ENCODE measurements at places on chromosomes 16 and 17. TPM values are rescaled to one million over a fixed set of nuclear protein-coding genes. Genes with fewer than 3 reads are reported as not detected.

DNA sequence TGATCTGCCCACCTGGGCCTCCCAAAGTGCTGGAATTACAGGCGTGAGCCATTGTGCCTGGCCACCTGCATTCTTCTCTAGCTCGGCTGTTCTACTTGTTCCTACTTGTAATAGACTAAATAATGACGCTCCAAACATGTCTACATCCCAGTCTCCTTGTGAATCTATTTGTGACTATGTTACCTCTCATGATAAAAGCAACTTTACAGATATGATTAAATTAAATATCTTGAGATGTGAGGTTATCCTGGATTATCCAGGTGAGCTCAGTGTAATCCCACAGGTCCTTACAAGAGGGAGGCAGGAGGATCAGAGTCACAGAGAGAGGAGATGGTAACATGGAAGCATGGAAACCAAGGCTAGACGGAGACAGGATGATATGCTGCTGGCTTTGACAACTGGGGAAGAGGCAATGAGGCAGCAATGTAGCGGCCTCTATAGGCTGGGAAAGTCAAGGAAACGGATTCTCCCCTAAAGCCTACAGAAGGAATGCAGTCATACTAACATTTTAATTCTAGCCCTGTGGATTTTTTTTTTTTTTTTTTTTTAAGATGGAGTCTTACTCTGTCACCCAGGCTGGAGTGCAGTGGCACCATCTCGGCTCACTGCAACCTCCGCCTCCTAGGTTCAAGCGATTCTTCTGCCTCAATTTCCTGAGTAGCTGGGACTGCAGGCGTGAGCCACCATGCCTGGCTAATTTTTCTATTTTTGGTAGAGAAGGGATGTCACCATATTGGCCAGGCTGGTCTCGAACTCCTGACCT, 5.0 kb upstream of the LASP1 start:
- H3K27me3 ChIP-seq: no peaks in the 10 kb centered on the region
- DNase-seq: no peak
- no peaks in the 10 kb centered on the region for H3K4me1 ChIP-seq
- no peak overlapping the region for H3K27ac ChIP-seq
- no peak overlapping the region for H3K4me3 ChIP-seq

DNA sequence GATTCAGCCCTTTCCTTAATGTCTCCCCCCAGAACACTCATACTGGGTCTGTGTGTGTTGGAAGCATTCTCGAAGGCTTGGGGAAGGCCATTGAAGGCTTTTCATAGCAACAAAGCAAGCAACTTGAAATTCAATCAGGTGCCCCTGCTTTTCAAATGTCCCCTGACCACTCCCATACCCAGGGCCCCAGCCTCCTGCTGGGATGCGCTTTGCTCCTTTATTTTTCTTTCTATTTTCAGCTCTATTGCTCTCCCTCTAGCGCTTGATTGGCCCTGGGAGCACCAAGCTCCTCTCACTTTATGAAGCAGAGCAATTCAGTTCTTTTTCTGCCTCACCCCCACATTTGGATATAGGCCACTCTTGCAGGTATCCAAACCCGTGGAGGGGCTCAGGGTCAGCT, 92.0 kb downstream of the WSCD1 start:
- H3K4me1 ChIP-seq: no peaks in the 10 kb centered on the region
- DNase-seq: no peak
- no peak overlapping the region for H3K27ac ChIP-seq
- no peaks in the 10 kb centered on the region for H3K27me3 ChIP-seq

DNA sequence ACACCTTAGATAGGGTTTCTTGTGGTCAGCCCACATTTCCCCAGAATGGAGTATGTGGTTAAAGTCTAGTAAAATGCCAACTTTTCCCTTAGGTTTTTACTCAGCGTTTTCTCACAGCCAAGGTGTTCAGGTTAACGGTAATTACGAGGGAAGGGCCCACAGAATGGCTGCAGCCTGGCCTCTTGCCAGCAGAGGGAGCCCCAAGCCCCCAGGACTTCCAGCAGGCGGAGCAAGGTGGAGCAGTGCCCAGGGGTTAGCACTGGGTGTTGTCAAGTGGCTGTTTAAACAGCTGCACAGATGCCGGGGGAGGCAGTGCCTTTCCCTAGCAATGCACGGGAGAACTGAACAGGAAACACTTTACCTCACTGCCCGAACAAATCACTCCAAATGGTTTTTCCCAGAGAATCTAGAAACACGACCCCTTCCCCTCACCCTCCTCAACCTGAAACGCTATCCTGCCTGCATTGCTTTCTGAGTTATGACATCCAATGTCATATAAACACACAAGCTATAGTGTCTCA, 6.6 kb downstream of the PHB1 start:
- H3K27me3 ChIP-seq: no peaks in the 10 kb centered on the region
- H3K4me1 ChIP-seq: no peaks in the 10 kb centered on the region
- no peak overlapping the region for H3K4me3 ChIP-seq
- DNase-seq: peak; percentile 90
- no peaks in the 10 kb centered on the region for H3K36me3 ChIP-seq

Gene RAB26
- 25.8 TPM for total RNA-seq

- peak; percentile 72 for DNase-seq
- H3K4me1 ChIP-seq: peaks cover 6% of the 10 kb centered on the region
- no peaks in the 10 kb centered on the region for H3K27me3 ChIP-seq
- peak overlapping the region; percentile 1 for H3K27ac ChIP-seq
- H3K36me3 ChIP-seq: no peaks in the 10 kb centered on the region
- H3K4me3 ChIP-seq: no peak overlapping the region
These were observed 36.1 kb downstream of the WNT3 start for GRCh38 chr17:46782250-46782953.

GRCh38 chr16:85105475-85105874, 6.8 kb downstream of the CIBAR2 start:
- no peaks in the 10 kb centered on the region for H3K4me1 ChIP-seq
- H3K4me3 ChIP-seq: no peak overlapping the region
- DNase-seq: no peak
- no peak overlapping the region for H3K27ac ChIP-seq
- H3K36me3 ChIP-seq: no peaks in the 10 kb centered on the region
- H3K27me3 ChIP-seq: no peaks in the 10 kb centered on the region

Data from pancreas (tissue), 10 donors.